ENCODE measurements at places on chromosomes 13 and 19. TPM values are rescaled to one million over a fixed set of nuclear protein-coding genes. Genes with fewer than 3 reads are reported as not detected.

The ZNF837 gene
- 1.9 TPM for total RNA-seq

The CEACAM21 gene
- total RNA-seq: 27.1 TPM

The ZNF490 gene
- total RNA-seq: 11.1 TPM

The PLPP2 gene
- total RNA-seq: 3.8 TPM

The TDRD3 gene
- 17.3 TPM for total RNA-seq

The LATS2 gene
- total RNA-seq: 9.2 TPM

The KISS1R gene
- 53.1 TPM for total RNA-seq

The C1QTNF9 gene
- total RNA-seq: not detected

The RPL21 gene
- 1,709 TPM for total RNA-seq

The NLRP7 gene
- total RNA-seq: not detected

All from activated T-helper 17 cell treated with anti-CD3 and anti-CD28 coated beads, Interleukin-2, amount 50 U/mL, for 72 hours (primary cell).